ENCODE measurements at places on chromosomes 12 and 14.
A peak's percentile ranks its signal among the peaks of the same experiment; 100 is the strongest.

DNA sequence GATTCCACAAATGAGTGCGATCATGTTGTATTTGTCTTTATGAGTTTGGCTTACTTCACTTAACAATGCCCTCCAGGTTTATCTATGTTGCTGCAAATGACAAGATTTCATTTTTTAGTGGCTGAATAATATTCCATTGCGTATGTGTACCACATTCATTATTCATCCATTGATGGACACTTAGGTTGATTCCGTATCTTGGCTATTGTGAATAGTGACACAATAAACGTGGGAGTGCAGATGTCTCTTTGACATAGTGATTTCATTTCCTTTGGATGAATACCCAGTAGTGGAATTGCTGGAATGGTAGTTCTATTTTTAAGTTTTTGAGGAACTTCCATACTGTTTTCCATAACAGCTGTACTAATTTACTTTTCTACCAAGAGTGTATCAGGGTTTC, 23.5 kb downstream of the AKAP6 start:
- no peak overlapping the region for H3K27ac ChIP-seq
- no peak overlapping the region for H3K4me3 ChIP-seq
- no peaks in the 10 kb centered on the region for H3K4me1 ChIP-seq
- DNase-seq, result no peak
- H3K36me3 ChIP-seq, result no peaks in the 10 kb centered on the region

GRCh38 chr12:130651188-130651959, 64.7 kb downstream of the RIMBP2 start:
- H3K27me3 ChIP-seq, result peaks cover 11% of the 10 kb centered on the region
- H3K36me3 ChIP-seq, result no peaks in the 10 kb centered on the region
- no peak overlapping the region for H3K27ac ChIP-seq

DNA sequence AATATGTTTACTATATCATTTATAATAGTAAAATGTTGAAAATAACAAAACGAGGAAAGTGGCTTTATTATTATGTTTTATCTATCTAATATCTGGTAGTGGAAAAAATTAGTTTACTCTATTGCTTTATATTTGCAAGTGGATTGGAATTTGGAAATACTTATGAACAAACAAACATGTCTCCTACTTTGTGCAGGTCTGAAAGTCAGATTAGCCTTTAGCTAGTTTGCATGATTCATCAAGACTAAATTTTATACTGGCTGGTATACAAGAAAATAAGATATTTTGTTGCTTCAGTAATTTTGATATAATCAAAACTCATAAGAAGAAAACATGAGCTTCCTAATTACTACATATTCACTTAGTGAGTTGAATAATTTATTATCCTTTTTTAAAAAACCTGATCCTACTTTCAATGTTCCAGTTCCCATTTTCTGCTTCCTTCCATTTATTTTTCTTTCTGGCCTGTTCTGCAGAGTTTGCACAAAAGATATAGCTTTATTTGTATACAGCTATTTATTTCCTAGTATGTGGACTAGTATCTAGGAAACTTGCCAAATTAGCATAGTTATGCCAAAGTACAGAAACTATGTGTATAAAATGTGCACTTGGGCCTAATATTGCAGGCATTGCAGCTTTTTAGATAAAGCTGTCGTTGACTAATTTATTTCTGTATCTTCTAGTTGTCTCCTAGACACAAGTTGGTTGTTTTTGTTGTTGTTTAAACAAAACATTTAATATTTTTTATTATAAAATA, 122.0 kb downstream of the AKAP6 start:
- H3K27me3 ChIP-seq, result no peaks in the 10 kb centered on the region
- H3K4me3 ChIP-seq, result no peak overlapping the region
- no peaks in the 10 kb centered on the region for H3K36me3 ChIP-seq
- no peak overlapping the region for H3K27ac ChIP-seq
- no peak for DNase-seq

DNA sequence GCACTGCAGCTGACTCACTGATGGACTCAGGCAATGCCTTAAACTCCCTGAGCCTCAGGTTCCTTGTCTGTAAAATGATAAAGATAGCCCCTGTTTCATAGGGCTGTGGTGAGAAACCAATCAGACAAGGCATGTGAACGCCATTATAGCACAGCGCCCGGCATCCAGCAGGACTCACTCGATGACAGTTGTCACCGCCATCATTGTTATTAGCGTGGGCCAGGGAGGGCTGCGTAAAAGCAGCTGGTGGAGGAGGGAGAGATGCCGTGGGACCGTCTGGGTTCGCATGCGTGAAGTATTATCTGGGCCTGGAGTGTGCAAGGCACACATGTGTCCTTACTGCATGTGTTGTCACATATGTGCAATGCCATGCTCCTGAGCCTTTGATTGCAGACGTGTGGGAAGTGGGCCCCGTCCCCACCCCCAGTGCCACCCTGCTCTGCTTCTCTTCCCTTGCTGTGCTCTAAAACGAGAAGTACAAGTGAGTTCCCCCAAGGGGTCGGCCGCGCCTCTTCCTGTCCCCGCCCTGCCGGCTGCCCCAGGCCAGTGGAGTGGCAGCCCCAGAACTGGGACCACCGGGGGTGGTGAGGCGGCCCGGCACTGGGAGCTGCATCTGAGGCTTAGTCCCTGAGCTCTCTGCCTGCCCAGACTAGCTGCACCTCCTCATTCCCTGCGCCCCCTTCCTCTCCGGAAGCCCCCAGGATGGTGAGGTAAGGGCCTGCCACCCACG, at the start of gene PTPN6:
TSS of gene PTPN6 (plus strand) at position 546 of the 730 bp plus-strand sequence. CDS start at position 703, 157 bp downstream.
- no peaks in the 10 kb centered on the region for H3K36me3 ChIP-seq
- H3K27me3 ChIP-seq, result no peaks in the 10 kb centered on the region
- DNase-seq, result no peak
- no peak within 1 kb of the TSS for H3K27ac ChIP-seq

DNA sequence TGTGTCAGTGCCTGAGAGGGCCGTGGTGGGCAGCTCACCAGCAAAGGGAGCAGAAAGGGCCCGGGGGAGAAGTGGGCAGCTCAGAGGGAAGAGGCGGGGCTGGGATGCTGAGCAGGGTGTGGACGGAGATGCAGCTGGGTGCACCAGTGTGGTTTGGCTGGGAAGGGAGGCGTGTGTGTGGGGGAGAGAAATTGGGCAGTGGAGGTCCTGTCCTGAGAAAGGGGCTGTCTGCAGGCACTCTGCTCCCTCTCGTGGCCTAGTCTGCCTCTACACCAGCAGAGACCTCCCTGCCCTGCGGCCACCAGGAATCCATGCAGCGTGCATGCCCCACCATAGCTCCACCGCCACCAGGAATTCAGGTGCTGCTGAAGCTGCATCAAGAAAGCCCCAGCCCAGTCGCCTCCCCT, 6.4 kb downstream of the TMEM121 start:
- peak; percentile 52 for DNase-seq
- no peak overlapping the region for H3K4me3 ChIP-seq
- H3K4me1 ChIP-seq, result peaks cover 49% of the 10 kb centered on the region
- H3K27ac ChIP-seq, result no peak overlapping the region
- H3K27me3 ChIP-seq, result peaks cover 5% of the 10 kb centered on the region

DNA sequence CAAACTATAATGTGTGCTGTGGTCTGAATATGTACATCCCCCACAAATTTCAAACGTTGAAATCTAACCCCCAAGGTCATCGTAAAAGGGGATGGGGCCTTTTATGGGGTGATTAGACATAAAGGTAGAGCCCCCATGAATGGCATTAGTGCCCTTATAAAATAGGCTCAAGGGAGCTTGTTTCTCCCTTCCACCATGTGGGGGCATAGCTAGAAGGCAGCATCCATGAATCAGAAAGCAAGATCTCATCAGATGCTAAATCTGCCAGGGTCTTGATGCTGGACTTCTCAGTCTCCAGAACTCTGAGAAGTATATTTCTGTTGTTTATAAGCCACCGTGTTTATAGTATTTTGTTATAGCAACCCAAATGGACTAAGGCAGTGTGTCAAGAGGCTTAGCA, 33.4 kb upstream of the IGF1 start:
- H3K27me3 ChIP-seq, result no peaks in the 10 kb centered on the region
- H3K4me3 ChIP-seq, result no peak overlapping the region
- no peaks in the 10 kb centered on the region for H3K4me1 ChIP-seq
- no peaks in the 10 kb centered on the region for H3K36me3 ChIP-seq
- no peak for DNase-seq

GRCh38 chr14:95305145-95305544, 14.6 kb downstream of the CLMN start:
- no peaks in the 10 kb centered on the region for H3K4me1 ChIP-seq
- H3K36me3 ChIP-seq, result no peaks in the 10 kb centered on the region
- peaks cover 3% of the 10 kb centered on the region for H3K27me3 ChIP-seq
- H3K27ac ChIP-seq, result no peak overlapping the region
- DNase-seq, result no peak

DNA sequence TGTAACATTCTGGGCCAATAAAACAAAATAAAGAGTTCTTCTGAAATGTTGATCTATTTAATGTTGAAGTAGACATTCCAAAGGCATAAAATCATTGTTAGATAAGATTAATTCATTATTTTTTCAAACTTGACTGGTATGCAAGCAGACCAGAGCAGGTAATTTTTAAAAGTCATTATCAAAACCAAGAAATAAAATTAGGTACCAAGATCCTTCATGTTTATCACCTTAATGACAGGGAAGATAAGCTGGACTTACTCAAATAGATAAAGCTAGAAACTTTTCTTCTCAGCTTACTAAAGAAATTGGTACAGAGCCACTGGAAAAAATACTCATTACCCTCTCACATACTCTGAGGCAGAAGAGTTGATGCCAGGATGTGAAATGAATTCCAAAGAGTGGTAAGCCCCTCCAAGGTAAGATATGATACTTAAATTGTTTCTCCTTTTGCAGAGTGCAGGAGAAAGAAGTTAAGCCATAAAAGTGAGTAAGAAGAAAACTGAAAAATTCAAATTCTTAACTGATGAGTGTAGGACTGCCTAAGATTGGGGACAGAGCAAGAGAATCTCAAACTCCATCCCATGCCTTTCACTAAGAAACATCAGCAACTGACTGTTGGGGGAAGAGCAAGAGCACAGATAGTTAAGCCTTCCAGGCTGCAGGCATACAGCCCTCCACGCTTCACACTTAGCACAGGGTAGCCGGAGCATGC, 111.9 kb downstream of the SLC41A2 start:
- H3K27me3 ChIP-seq, result no peaks in the 10 kb centered on the region
- DNase-seq, result no peak
- no peak overlapping the region for H3K4me3 ChIP-seq
- H3K4me1 ChIP-seq, result no peaks in the 10 kb centered on the region
- no peak overlapping the region for H3K27ac ChIP-seq
- H3K36me3 ChIP-seq, result no peaks in the 10 kb centered on the region

- H3K36me3 ChIP-seq, result peaks cover 4% of the 10 kb centered on the region
- no peaks in the 10 kb centered on the region for H3K27me3 ChIP-seq
- no peak for DNase-seq
- peak overlapping the region; percentile 94 for H3K4me3 ChIP-seq
- peaks cover 13% of the 10 kb centered on the region for H3K4me1 ChIP-seq
- H3K27ac ChIP-seq, result no peak overlapping the region
These were observed 1.6 kb downstream of the TMEM260 start for GRCh38 chr14:56581041-56581727.
